ENCODE measurements at places on chromosomes 7 and 10.
A peak's percentile ranks its signal among the peaks of the same experiment; 100 is the strongest.

DNA sequence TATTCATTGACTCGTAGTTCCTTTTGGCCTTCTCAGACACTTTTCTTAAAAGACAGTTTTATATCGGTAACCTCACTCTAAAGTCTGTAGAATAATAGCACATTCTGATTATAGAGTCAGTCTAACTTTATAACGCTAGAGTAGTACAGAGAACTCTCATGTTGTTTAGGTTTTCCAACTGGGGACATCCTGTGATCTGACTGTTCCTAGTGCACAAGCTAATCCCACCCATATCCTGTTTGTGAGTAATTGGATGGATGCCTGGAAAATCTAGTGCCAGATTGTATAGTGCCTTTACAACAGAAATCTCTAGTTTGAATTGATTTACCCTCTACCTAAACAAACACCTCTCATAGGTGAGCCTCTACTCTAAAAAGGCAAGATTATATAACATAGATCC, 107.4 kb downstream of the ZEB1 start:
- DNase-seq, result peak; percentile 61

DNA sequence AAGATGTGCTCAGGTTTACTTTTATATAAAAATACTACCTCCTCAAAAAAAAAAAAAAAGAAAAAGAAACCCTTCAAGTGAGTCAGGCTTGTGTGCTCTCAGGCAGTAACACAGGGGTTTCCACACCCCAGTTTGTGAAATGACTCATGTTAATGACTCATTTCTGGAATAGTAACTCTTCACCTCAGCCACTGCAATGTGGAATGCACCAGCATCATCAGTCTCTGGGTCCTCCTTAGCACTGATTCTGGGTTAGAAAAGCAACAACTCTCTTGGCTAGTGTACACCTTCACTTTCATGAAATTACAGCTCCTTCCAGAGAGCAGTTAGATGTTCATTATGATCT, 110.6 kb downstream of the EMX2 start:
- DNase-seq, result no peak

- DNase-seq, result no peak
Measured at GRCh38 chr7:18175801-18176450, 148.3 kb upstream of the PRPS1L1 start.

DNA sequence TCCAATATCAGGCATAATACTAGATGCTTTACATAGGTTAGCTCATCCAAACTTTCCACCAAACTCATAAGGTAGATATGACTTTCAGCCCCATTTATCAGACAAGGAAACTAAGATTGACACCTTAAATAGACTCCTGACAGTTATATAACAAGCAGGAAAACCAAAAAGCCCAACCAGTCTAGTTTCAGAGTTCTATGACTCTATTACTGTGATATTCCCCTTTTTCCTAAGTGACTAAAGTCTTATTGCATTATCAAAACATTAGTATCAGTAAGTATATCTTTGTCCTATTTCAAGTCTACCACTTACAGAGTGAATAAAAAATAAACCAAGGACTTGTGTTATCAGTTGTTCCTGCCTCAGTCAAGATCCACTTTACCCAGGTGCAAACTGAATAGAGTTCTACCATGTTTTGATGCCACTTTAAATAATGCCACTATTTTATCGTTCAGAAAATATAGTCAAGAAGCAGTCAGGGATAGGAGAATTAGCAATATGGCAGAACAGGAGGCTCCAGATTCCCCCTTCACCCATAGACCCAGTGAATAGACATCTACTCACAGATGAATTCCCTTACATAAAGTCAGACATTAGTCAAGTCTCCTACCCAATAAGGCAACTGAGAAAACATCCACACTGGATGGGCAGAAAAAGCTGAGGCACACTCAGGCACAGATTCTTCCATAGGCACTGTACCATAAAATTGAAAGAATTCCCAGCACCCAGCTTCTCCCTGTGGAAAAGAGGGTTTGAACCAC, 74.1 kb downstream of the CRPPA start:
- no peak for DNase-seq

DNA sequence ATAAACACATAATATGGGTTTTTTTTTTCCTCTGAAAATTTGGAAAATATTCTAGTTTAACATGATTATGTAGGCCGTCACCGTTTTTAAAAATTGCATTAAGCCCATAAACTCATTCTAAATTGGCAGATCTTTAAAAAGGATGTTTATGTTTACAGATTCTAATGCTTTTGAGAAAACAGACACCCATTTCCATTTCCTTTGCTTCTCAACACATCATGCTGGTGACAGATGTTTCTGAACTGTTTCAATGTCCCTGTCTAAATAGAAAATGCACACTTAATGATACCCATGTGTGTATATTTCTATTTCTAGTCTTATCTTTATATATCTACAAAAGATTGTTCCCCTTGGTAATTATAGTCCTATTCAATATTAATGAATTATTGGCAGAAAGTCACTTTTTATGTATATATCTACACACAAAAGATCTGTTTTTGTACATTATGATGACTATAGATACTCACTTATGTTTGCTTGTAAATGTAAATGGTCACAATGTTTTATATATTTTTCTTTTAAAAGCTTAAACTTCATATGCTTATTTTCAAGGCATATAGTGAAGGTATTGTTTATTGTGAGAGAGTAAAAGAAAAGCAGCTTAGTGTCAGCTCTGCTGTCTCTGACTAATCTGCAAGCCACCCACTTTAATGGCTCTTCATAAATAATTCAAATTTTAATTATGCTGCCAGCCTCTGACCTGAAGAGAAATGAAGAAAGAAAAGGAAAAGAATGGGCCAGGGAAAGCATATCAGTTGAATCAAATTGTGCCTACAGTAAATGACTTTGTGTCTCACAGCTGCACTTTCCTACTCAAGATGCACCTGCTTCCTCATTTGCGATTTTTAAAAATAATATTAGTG, 179.4 kb downstream of the CACNA2D1 start:
- no peak for DNase-seq

GRCh38 chr7:5635006-5635405, 146.5 kb downstream of the RNF216 start:
- DNase-seq, result no peak

GRCh38 chr10:131758062-131758938, 142.5 kb upstream of the PPP2R2D start:
- no peak for DNase-seq

DNA sequence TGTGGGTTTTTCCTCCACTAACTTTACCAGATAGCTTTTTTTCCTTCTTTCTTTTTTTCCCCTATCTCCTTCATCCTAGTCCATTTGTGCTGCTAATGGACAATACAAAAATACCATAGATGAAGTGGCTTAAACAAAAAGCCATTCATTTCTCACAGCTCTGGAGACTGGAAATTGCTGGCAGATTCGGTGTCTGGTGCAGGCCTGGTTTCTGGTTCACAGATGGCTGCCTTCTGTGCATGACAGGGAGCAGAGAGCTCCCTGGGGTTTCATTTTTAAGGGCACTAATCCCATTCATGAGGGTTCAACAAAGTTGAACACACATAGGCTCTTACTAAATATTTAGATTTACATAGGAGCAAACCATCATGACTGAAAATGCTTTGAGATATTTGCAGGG, 467.4 kb downstream of the TYW1 start:
- peak; percentile 24 for DNase-seq

- no peak for DNase-seq
Measured at GRCh38 chr7:135161669-135162068, 8.8 kb downstream of the CYREN start.

DNA sequence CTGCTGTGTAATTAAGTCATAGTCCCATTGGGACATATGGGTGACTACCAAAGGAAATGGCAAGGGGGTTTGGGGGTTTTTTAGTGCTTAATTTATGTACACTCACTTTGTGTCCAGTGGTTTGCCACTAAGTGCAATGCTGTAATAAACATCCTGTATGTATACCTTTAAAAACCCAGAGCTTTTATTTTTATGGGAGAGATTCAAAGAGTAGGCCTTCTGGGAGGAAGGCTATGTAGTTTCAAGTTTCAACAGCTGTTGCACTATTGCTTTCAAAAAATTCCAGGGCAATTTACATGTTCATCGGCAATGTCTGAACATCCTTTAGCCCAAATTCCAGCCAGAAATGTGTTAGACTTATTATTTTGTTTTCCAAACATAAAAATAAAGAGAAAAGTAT, 744.7 kb downstream of the XPNPEP1 start:
- no peak for DNase-seq

DNA sequence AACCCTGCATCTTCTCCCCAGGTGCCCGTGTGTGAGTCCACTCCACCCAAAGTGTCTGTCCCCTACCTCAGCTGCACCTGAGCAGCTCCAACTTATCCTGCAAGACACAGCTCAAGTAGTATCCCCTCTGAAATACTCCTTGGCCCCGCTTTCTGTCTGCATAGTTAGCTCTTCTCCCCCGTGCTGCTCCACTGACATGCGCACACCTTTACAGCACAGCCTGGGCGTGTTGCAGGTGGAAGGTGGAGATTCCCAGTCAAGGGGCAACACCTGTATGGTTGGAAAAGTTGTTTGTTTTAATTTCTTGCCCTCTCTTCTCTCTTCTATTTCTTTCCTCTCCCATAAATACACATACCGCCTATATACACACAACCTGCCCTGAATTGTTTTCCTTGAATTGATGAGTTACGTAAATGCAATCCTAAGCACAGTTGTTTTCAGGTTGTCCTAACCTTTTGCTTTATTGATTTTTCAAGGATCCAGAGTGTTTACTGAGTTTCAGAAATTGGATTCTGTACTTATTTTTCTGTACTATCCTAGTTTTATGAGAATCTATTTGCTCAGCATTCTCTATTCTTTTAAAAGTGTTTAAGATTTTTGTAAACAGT, 14.9 kb downstream of the MET start:
- DNase-seq, result no peak

- no peak for DNase-seq
Measured at GRCh38 chr7:31695859-31696614, 9.0 kb downstream of the PPP1R17 start.

- DNase-seq, result peak; percentile 61
Measured at GRCh38 chr7:80134536-80135308, at the start of gene GNAI1. GNAI1 (plus strand) TSS chr7:80134831; CDS start chr7:80135161, 330 bp downstream.

DNA sequence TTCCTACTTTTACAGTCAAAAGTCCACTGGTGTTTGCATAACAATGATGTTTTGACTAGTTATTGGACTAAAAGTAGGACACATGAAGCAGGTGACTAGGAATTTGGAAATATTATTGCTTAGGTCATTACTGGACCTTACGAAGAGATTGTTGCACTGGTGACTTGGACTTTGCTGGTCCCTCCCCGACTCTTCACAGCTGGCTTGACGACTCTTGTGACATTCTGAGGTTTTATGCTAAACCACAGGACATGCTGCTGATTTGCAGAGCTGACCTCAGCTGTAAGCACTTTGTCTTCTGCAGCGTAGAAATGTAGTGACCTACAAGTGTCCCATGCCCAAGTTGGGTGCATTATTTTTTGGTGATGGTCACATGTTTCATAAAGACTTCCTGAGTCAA, 21.9 kb downstream of the PCBD1 start:
- no peak for DNase-seq

- no peak for DNase-seq
Measured at GRCh38 chr7:36456548-36456947, 66.9 kb downstream of the ANLN start.

DNA sequence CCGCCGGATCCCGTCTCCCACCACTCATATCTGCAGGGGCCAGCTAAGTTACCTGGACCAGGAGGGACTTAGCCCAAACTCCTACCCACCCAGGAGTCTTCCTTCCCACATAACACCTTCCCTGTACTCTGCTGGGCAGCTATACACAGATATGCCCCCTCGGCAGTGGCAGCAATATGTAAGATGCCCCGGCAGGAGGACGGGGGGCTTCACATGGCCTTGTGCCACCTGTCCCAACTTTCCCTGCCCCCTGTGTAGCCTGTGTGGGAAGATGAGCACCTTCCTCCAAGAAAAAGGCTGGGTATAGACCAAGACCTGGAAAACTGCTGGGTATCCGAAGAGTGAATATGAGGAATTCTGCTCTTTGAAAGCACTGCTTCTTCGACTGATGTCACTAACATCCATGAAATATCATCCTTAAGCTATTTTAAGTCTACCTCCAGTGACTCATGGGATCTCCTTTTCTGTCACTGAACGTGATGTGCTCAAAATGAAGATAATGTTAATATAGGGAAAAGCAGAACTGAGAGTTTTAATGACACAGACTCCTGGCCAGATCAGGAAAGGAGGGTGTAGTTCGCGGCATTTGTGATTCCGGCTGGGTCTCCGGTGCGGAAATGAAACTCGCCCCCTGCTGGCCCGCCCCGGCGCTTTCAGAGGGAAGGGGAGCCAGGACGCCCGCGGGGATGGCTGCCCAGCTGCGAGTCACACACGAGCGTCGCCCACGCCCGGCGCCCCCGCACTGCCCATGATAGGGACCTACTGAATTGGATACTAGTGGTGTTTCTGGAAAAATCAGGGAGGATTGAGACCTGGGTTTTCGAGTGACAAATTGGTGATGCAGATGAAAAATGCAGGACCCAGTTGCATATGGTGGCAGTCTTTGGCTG, 256.9 kb upstream of the NFE2L3 start:
- DNase-seq, result peak; percentile 29

DNA sequence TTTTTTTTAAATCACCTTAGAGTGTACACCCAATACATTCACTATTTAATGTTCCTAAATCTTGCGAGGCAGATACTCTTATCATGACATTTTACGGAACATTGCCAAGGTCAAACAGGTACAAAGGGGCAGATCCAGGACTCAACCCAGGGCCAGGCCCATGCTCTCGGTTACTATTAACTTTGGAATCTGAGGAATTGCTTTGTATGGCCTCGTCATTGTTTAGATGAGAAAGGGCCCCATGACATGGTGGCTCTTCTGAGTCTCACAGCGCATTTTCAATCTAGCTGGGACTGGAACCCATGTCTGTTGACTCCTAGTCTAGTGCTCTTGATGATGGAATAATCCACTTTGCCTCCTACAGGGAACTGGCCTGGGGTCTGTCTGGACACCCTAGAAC, 59.1 kb downstream of the GATA3 start:
- no peak for DNase-seq

GRCh38 chr10:110214371-110214826, 7.0 kb downstream of the MXI1 start:
- DNase-seq, result no peak

DNA sequence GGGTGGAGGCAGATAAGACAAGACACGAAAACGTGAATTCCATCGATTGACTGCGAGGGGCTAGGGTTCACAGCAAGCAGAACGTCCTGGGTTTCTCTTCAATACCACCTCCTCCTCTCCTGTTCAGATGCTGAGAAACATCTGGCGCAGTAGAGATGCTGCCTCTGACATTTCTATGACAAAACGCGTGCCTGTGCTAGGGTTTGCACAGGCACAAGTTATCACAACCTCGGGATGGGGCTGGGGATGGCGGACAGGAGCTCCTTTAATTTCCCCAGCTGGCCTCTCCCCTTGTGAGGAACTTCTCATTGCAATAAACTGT, 99.8 kb upstream of the SVIL start:
- DNase-seq, result no peak

DNA sequence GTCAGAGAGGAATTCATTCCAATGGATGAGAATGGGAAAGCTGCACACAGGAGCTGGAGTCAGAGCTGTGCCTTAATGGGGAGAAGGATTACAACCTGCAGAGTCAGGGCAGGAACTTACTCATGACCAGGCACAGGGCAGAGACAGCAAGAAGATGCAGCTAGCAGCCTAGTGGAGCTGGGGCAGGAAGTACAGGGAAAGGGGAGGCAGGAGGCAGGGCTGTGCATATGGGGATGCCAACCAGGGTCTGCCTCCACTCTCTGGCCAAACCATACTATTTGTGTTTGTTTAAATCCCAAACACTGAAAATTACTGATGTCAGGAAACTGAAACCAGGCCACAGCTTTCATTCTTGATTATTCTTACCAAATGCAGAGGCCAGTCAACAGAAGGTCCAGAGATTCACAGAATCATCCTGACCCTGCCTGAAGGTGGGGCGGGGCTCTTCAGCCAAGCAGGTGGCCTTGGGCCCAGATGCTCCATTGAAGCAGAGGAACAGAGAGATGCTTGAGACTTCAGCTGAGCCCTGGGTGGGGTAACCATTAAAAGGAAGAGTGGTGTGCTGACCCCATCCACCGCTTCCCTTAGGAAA, 461.9 kb downstream of the KCNMA1 start:
- no peak for DNase-seq

All from skin of body (tissue), 3 donors.